ENCODE measurements at places on chromosomes 2 and 18.

GRCh38 chr2:186496401-186496800, 10.3 kb downstream of the ZC3H15 start:
- DNase-seq = no peak

DNA sequence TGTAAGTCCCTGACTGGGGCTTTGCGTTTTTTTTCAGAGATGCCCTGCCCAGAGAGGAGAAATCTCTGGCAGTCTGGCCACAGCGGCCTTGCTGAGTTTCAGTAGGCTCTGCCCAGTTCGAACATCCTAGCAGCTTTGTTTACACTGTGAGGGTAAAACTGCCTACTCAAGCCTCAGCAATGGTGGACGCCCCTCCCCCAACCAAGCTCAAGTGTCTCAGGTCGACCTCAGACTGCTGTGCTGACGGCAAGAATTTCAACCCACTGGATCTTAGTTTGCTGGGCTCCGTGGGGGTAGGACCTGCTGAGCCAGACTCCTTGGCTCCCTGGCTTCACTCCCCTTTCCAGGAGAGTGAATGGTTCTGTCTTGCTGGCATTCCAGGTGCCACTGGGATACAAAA, 31.7 kb downstream of the L3MBTL4 start:
- no peak for DNase-seq

DNA sequence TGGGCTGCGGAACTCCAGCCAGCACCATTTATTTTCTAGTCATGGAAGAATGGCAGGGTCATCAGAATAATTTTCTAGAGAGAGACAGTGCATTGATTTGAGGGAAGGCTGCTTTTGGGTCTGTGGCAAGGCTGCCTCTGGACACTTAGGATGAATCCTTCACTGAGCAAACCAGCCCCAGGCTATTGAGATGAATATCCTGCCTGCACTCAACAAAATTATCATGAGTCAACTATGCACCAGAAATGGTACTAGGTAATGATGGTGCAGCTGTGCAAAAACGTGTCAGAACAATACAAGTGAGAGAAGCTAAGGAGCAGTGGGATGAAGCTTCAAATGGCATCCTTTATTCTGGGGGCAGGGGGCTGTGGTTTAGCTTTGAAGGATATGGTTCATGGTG, 115.8 kb downstream of the SPHKAP start:
- DNase-seq = no peak

GRCh38 chr2:108927936-108928659, 60.9 kb downstream of the EDAR start:
- DNase-seq = peak; percentile 41

GRCh38 chr2:109456776-109457175, 157.0 kb downstream of the SEPTIN10 start:
- no peak for DNase-seq

DNA sequence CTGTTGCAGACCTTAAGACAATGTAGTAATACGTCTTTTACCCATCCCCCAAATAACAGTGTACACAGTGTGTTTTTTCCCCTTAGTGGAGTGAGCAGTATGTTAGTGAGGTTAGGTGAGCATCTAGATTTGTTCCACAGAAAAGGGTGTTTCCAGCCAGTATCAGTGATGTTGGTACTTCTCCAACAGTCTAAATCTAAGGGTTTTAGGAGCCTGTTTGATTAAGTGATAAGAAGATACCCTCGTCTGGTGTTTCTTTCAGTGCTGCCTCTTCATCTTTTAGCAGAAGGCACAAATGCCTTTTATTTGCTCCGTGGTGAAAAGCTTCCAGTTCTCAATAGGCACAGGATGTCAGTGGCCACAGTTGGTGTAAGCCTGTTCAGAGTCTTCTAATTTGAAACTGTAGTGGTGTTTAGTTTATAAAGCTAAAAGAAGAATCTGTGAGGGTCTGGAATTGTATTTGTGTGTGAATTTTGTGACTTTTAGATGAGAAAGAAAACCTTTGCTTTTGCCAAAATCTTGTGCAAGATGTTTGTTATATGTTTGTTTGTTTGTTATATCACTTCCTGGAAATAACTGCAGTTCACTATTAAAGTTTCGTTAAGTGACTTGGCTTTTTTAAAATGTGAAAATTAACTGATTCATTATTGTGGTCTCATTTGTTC, 71.2 kb downstream of the MAP4K4 start:
- no peak for DNase-seq

DNA sequence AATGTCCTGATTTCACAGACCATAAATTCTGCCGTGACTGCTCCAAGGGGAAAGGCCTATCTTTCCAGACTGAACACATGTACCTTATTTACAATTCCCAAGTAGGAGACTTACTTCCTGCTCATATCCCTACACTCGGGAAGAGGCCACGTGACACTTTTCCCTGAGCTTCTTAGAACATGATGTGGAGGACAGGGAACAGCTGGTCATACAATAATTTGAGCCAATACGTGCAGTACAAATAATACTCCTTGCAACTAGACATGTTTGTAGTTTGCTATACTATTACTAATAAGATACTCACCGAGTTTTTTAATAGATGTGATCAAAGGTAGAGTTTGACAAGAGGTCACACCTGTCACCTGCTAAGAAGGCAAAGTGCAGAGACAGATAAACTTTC, 256.4 kb downstream of the SP3 start:
- DNase-seq = no peak

DNA sequence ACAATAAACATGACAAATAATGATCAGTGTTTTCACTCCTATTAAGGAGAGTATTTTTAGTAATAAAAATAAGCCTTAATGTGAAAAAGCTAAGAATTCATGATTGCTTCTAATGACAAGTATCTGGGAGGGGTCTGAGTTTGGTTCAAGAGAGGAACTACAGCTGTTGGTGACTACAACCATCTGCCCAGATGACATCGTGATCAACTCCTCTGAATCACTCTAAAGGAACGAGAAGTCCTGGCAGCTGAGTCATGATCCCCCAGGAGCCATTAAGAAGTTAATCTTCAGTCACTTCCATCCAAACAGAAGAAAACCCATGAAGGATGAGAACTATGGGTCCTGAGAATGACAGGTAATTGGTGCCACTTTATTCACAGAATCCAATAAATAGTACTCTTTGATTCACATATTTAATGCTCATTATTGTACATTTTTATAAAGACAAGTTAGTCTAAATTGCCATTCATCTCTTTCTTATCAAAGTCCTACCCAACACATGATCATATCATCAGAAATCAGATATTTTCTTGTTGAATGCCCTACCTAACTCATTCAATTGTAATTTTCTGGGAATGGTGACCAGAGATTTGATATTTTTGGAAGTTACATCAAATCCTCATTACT, 6.8 kb downstream of the TFPI start:
- peak; percentile 77 for DNase-seq

DNA sequence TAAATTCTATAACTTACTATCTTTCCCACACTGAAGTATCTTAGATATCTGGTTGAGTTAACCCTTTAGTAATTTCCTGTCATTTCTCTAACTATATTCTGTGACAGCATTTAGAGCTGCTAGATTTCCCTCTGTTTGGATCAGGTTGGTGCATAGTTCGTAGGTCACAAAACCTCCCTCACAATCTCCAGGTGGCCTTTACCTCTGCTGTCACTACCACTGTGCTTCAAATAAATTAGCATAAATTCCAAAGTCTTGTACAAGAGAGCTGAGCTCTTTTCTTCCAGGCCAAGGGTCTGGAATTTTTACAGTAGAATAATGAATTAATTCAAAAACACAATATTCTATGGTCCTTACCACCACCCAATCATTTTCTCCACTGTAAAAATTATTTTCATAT, 739.7 kb downstream of the ERBB4 start:
- DNase-seq = no peak

- no peak for DNase-seq
Measured at GRCh38 chr2:48180557-48180956, 274.3 kb upstream of the FBXO11 start.
